ENCODE measurements at places on chromosomes 7 and 10.

GRCh38 chr10:26438534-26439341, 597 bp downstream of the APBB1IP start:
- no peak for DNase-seq

GRCh38 chr10:132027423-132027983, 38.2 kb upstream of the JAKMIP3 start:
- DNase-seq, result no peak

DNA sequence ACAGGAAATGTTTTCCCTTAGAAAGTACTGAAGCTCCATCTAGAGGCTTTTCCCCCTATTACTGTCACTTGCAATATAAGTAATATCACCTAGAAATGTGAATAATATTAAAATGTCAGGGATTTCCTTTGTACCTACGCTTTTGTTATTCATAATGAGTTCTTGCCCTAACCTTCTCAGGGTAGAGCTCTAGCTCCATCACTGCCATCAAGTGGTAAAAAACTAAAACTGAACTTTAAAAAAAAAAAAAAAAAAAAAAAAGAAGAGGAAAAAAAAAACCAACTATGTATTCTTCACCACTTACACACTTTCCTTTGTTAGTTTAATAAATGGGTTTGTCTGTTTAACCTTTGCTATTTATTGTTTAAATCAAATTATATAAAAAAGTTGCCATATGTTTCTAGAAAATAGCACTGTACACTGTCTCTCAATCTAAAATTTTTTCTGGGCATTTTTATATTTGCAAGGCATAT, 49.9 kb downstream of the DNAJC1 start:
- peak; percentile 25 for DNase-seq

GRCh38 chr7:37371755-37372154, 76.9 kb downstream of the ELMO1 start:
- no peak for DNase-seq

- no peak for DNase-seq
Measured at GRCh38 chr10:24448351-24448999, 239.5 kb downstream of the KIAA1217 start.

DNA sequence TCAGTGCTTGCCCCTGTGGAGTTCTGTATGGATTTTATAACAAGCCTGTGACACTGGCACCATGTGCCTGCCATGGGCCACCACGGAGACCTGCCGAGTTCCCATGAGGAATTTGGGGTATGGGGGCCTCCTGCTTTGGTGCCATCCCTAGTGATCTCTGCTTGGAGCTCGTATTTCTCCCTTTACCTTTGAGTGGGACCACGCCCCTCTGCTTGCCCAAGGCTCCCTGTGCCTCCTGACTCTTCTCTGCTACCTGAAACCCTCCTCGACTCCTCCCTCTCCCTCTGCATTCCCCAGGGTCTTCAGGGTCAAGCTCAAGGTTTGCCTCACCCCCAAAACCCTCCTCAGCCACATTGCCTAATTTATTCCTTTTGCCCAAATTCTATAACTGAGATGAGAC, 225.0 kb downstream of the BUB3 start:
- no peak for DNase-seq

DNA sequence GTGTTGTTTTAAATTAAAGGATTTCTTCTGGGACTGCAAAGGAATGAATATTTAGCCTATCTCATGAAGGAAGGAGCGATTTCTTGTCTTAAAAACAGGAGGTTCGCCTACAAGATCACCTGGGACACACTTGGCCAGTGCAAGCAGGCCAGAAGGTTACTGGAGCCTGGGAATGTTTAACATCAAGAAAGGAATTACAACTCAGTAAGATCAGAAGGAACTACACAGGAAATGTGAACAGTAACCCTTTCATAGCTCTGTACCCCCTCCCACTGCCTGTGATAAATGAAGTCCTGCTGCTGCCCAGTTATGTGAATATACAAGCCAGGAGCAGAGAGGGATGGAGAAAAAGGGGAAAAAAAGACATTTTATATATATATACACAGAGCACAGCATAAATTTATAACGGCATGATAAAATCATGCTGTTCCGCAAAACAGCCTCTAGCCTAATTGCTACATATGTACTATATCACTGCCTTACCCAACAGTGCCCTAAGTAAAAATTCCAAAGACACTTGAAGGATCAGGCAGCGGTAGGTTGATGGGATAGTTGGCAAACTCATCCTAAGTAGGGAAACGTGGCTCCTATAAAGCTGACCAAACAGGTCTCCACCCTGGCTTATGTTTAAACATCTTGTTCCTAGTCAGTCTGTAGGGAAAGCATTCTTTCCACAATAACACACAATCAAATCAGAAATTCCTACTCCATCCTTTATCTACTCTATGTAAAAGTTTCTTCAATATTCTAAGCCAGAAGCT, 63.8 kb downstream of the ZNF438 start:
- DNase-seq, result no peak

DNA sequence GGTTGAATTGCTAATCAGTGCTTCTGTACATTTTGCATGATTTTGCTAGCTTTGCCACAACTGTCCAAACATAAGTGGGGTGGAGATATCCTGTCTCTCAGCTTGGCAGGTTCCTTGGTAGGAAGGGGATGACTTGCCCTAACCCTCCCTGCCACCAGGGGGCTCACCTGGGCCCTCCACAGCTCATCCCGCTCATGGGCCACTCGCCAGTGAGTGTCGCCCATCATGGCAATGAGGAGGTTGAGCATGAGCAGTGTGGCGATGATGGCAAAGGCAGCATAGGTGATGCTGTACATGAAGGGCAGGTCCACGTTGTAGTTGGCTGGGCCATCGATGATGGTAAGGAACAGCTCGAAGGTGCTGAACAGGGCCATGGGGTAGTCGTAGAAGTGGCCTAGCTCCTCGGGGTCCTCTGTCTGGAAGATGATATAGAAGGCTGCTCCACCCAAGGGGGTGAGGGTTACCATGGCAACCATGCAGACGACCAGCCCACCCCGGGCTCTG, 12.2 kb downstream of the TRPV6 start:
- no peak for DNase-seq

- DNase-seq, result peak; percentile 27
Measured at GRCh38 chr10:114874827-114875411, 53.3 kb downstream of the FHIP2A start.

DNA sequence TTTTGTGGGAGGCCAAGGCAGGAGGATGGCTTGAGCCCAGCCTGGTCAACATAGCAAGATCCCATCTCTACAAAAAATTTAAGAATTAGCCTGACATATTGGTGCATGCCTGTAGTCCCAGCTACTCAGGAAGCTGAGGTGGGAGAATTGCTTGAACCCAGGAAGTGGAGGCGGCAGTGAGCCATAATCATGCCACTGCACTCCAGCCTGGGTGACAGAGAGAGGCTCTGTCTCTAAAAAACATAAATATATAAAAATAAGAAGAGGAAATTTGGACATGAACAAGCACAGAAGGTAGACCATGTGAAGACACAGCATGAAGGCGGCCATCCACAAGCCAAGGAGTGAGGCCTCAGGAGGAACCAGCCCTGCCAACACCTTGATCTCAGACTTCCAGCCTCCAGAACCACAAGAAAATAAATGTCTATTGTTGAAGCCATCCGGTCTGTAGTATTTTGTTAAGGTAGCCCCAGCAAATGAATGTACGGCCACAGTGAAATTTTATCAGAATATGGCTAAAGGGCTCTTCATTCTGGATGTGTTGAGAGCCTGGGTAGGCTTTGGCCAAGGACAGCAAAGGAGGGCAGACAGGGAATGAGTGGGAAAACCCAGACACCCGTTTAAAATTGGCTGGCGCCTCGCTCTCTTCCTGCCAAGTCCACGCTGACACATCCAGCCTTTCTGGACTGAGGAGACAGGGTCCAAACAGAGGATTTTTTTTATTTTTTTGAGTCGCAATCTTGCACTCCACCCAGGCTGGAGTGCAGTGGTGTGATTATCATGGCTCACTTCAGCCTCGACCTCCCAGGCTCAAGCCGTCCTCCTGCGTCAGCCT, 12.9 kb upstream of the GRID2IP start:
- peak; percentile 33 for DNase-seq

GRCh38 chr10:35058134-35058533, 32.0 kb downstream of the CUL2 start:
- DNase-seq, result no peak

DNA sequence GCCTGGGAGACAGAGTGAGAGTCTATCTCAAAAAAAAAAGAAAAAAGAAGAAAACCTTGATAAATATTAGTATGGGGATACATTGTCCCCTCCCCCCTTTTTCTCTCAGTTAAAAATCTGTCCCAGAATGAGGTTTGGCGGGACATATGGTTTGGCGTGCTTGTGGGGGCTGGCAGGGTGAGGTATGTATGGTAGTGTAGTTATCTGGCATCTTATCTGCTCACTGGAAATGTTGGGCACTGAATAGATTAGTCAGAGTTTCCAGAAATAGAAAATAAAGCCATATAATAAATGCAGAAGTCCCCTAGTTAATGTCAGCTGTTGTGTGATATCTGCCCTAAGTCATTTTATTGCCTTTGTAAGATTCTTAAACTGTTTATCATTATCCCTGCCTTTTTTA, 397.5 kb upstream of the GALNT17 start:
- DNase-seq, result no peak

DNA sequence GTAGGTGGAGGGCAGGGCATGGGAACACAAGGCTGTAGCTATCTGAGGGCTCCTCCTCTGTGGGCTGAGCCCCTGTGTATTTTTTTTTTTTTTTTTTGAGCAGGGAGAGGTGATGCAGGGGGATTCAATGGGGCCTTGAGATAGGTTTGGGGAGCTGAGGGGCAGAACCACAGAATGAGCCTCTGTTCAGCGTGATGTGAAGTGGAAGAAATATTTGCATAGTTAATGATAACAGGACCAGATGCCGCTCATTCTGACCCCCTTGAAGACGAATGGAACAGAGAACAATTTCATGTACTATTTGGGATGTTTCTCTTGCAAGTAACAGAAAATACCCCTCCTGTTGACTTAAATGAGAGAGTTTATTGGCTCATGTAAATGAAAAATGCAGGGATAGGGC, 69.7 kb upstream of the EMX2 start:
- DNase-seq, result no peak

GRCh38 chr7:1367501-1368183, 91.6 kb downstream of the MICALL2 start:
- no peak for DNase-seq

GRCh38 chr10:77898323-77899079, 28.1 kb downstream of the DLG5 start:
- no peak for DNase-seq

DNA sequence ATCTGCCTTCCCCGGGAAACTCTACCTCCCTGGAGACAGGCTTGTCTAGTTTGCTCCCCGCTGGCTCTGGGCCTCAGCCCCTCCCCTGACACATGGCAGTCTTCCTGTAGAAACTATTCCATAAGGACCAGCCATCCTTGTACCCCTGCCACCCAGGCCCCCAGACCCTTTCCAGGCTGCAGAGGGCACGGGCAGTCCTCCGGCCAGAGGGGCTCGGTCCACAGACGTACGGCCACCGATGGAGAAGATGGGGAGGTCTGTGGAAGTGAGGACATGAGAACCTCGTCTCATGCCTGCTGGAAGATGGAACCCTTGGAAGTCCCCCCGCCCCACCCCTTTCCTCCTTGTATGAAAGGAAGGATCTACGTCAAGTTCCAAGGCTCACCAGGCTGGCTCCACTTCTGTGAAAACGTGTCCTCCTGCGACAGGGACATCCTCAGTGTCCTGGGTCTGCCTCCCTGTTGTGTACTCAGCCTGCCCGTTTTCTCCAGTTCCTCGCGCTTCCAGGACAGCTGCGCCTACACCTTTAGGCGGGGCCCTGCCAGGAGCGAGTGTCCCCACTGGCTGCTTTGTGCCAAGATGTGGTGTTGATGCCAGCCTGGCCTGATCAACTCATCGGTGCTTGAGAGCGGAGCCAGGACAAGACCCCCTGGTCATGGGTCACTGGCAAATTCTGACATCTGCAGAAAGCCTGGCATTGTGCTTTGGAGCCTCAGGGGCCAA, 414.9 kb downstream of the GLRX3 start:
- DNase-seq, result no peak

GRCh38 chr7:45715471-45716352, 141.5 kb downstream of the ADCY1 start:
- DNase-seq, result no peak

DNA sequence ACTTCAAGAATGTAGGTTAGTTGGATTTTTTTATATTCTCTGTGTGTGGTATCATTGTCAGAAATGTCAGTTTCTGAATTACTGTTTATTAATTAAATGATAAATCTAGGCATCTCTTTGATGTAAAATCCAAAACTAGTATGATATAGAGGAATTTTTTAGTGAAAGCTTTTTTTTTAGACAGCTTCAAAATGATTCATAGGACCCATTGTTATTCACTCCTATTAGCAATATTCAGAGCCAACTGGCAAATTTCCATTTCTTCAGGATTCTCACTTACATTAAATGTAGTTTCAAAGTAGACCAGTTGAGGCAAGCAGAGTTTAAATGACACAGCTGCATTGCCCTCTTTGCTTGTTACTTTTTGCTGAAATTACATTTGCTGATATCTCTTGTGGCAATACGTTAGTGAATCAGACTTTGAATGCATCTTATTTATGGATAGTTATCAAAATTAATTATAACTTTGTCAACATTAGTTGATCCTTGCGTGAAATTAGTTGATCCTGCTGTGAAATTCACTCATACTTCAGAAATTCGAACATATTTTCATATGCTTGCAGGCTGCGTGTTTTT, 20.3 kb downstream of the ZNF277 start:
- no peak for DNase-seq

DNA sequence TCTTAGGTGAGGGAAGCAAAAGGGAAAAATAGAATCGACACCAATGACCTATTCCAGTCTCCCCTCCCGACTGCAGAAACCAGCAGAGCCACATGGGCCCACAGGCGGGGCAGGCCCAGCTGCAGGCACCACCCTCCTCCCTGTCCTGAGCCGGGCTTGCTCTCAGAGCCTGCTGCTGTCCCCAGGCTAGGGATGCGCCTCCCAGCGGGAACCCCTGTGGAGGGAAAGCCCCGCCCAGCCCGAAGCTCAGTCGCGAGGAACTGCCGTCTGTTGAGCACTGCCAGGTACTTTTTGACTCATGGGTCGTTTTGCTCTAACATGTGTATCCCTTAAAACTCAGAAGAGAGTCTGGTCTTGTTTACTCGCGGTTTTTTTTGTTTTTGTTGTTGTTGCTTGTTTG, 124.5 kb upstream of the RET start:
- DNase-seq, result no peak

- peak; percentile 41 for DNase-seq
Measured at GRCh38 chr10:101529725-101530553, 58.1 kb downstream of the POLL start.

GRCh38 chr10:104077663-104078151, 8.0 kb downstream of the COL17A1 start:
- DNase-seq, result no peak

- no peak for DNase-seq
Measured at GRCh38 chr7:55423891-55424290, 58.8 kb downstream of the LANCL2 start.

DNA sequence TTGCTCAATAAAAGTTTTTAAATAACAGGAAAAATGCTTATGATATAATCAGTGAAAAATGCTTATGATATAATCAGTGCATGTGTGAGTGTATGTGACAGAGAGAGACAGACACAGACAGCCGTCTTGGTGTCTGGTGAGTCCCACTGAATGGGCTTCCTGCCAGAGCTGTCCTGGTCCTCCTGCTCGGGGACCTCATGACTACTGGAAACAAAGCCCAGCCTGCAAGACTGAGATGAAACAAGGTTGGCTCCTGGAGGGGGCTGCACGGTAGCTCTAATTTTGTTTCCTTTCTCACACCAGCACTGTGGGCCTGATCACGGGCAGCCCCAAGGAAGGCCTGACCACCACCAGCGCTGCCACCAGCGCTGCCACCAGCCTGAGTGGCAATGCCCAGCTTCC, 57.3 kb downstream of the NRP1 start:
- DNase-seq, result peak; percentile 46

- DNase-seq, result no peak
Measured at GRCh38 chr7:55573234-55573900, 1.1 kb upstream of the VOPP1 start.

- no peak for DNase-seq
Measured at GRCh38 chr7:123573896-123574467, 16.4 kb upstream of the NDUFA5 start.
